Activated T-helper 2 cell treated with anti-CD3 and anti-CD28 coated beads, Interferon-gamma antibody, Interleukin-2, Interleukin-4, amounts not matched to agents 10 μg/mL and 5 μg/mL and 100 μg/mL, durations not matched to agents 14 hours and 24 hours and 36 hours (primary cell): ENCODE measurements at places on chromosomes 6 and 20.

DNA sequence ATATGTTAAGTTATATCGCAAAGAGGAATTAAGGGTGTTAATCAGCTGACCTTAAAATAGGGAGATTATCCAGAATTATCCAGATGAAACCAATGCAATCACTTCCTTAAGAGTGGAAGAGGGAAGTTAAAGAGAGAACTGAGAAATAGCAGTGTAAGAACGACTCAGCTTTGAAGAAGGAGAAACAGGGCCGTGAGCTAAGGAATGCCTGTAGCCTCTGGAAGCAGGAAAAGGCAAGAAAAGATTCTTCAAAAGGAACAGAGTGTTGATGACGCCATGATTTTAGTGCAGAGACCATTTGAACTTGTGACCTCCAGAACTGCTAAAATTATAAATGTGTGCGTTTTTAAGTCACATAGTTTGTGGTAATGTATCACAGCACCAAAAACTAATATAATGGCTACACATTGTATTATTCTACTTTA lies 32.7 kb downstream of the ILRUN start:
- H3K27ac ChIP-seq, result peak overlapping the region; percentile 89
- no peaks in the 10 kb centered on the region for H3K27me3 ChIP-seq
- no peak overlapping the region for H3K4me3 ChIP-seq
- no peak for DNase-seq
- peaks cover 49% of the 10 kb centered on the region for H3K4me1 ChIP-seq

GRCh38 chr6:135853227-135853626 lies 1.7 kb downstream of the PDE7B start:
- DNase-seq, result no peak
- peak overlapping the region; percentile 94 for H3K4me3 ChIP-seq
- H3K4me1 ChIP-seq, result peaks cover 47% of the 10 kb centered on the region
- H3K36me3 ChIP-seq, result peaks cover 51% of the 10 kb centered on the region

DNA sequence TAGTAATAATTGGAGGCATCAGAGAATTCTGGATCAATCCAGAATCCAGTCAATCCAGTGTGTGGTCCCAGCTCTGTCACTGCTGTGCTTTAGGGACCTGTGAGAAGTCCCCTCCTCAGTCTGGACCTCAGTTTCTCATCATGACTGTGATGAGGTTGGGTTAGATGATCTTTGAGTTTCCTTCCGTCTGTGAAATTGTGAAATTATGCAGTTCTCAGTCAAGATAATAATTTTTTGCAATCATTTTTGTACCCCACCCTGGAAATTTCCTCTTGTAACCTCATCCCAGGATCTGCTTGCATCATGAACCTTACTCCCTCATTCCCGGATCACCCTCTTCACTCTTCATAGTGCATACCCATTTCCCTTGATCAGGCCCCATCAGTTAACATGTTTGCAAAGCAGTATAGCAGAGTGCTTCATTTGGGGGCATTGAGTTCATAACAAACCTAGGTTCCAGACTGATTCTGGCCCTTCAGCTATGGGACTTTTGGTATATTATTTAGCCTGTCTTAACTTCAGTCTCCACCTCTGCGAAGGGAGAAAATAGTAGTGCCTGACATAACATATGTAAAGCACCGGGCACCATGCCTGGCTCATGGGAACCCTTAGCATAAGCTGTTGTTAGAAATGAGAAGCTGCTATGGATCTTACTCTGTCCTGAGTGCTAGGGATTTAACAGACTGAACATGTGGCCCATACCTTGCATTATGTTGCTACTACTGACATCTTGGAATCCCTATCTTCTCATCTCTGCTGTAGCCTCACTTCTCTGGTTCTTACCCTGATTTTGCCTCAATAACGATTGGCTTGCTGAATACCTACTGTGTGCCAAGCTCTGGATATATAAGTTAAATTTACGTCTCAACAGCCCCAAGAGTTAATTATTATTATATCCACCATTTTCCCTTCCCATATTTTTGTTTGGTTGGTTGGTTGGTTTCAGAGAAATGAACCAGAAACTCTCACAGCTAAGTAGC lies 1.3 kb downstream of the ZNF76 start:
- no peak for DNase-seq
- peak overlapping the region; percentile 89 for H3K27ac ChIP-seq
- H3K4me3 ChIP-seq, result peak overlapping the region; percentile 88
- H3K27me3 ChIP-seq, result no peaks in the 10 kb centered on the region
- peaks cover 3% of the 10 kb centered on the region for H3K36me3 ChIP-seq

GRCh38 chr6:4349931-4350330 lies 214.6 kb upstream of the ECI2 start:
- no peak for DNase-seq
- H3K4me3 ChIP-seq, result no peak overlapping the region
- H3K27ac ChIP-seq, result no peak overlapping the region
- no peaks in the 10 kb centered on the region for H3K4me1 ChIP-seq
- H3K36me3 ChIP-seq, result no peaks in the 10 kb centered on the region

GRCh38 chr6:98498866-98499265 lies 335.5 kb upstream of the POU3F2 start:
- H3K36me3 ChIP-seq, result no peaks in the 10 kb centered on the region
- no peak for DNase-seq
- no peaks in the 10 kb centered on the region for H3K4me1 ChIP-seq
- H3K4me3 ChIP-seq, result no peak overlapping the region
